Stomach (tissue), 19 donors: ENCODE measurements at places on chromosomes 4 and X. TPM values are rescaled to one million over a fixed set of nuclear protein-coding genes. Genes with fewer than 3 reads are reported as not detected.

- no peaks in the 10 kb centered on the region for H3K36me3 ChIP-seq
- H3K4me1 ChIP-seq = peaks cover 25% of the 10 kb centered on the region
- H3K4me3 ChIP-seq = peak overlapping the region; percentile 79
- no peak for DNase-seq
- H3K27me3 ChIP-seq = no peaks in the 10 kb centered on the region
Measured at GRCh38 chr4:141637565-141637964, 1.2 kb downstream of the IL15 start.

GRCh38 chrX:48823053-48823452 is 3.3 kb upstream of the ERAS start:
- no peak overlapping the region for H3K4me3 ChIP-seq
- H3K27me3 ChIP-seq = peaks cover 12% of the 10 kb centered on the region
- H3K36me3 ChIP-seq = peaks cover 83% of the 10 kb centered on the region
- DNase-seq = no peak
- H3K4me1 ChIP-seq = no peaks in the 10 kb centered on the region

GRCh38 chr4:148170408-148171365 is 271.5 kb downstream of the NR3C2 start:
- no peaks in the 10 kb centered on the region for H3K27me3 ChIP-seq
- H3K4me3 ChIP-seq = no peak overlapping the region
- no peak for DNase-seq
- H3K4me1 ChIP-seq = no peaks in the 10 kb centered on the region

DNA sequence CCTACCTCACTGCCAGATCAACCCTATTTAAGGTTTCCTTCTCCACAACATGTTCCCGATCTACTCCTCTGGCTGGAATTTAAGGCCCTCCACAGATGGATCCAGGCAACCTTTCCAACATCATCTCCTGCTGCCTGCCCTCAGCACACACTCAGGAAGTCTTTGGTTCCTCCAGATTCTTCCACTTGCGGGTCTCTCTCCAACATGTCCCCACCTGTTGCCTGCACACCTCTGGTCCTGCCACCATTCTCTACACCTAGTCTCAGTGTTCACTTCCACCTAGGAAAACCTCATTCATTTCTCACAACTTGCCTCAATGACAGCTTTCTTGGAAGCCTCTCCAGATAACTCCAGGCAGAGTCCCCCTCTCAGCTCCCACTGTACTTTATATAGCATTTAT is 80.1 kb downstream of the RTL5 start:
- no peaks in the 10 kb centered on the region for H3K4me1 ChIP-seq
- DNase-seq = no peak
- no peak overlapping the region for H3K27ac ChIP-seq
- no peak overlapping the region for H3K4me3 ChIP-seq

DNA sequence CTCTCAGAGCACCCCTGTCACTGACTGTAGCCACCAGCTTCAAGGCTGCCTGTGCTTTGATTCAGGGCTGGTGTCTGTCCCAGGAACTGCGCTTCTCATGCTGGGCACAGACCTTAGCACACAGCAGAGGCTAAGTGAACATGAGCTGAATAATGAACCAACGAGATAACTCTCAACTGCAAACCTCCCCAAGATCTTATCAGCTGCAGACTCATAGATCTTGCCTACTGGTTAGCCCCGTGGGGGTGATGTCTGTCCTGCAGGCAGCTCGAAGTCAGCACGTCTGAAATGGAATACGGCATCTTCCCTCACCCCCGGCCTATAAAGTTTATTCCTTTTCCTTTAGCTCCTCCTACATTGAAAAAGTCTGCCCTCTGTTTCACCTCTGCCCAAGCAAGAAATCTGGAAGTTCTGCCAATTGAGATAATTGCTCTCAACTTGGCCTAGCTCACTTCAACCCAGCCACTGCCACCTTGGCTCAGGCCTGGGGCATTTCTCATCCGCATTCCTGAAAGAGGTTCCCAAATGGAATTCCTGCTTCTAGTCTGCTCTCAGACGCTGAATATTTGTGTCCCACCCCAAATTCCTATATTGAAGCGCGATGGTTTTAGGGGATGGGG is 73.7 kb downstream of the GATB start:
- no peak for DNase-seq
- H3K4me3 ChIP-seq = no peak overlapping the region
- peaks cover 51% of the 10 kb centered on the region for H3K4me1 ChIP-seq

- no peak overlapping the region for H3K27ac ChIP-seq
- no peak for DNase-seq
- H3K27me3 ChIP-seq = no peaks in the 10 kb centered on the region
- H3K4me1 ChIP-seq = peaks cover 7% of the 10 kb centered on the region
Measured at GRCh38 chrX:40582811-40583210, 2.0 kb downstream of the ATP6AP2 start.

- peaks cover 17% of the 10 kb centered on the region for H3K36me3 ChIP-seq
- peak; percentile 44 for DNase-seq
- H3K27ac ChIP-seq = peak overlapping the region; percentile 70
- H3K27me3 ChIP-seq = no peaks in the 10 kb centered on the region
- H3K4me3 ChIP-seq = no peak overlapping the region
Measured at GRCh38 chrX:136209016-136209738, 42.0 kb downstream of the MAP7D3 start.

GRCh38 chr4:26826721-26827120 is 33.9 kb upstream of the STIM2 start:
- peak; percentile 69 for DNase-seq
- H3K36me3 ChIP-seq = no peaks in the 10 kb centered on the region
- H3K4me3 ChIP-seq = no peak overlapping the region
- peak overlapping the region; percentile 19 for H3K27ac ChIP-seq

DNA sequence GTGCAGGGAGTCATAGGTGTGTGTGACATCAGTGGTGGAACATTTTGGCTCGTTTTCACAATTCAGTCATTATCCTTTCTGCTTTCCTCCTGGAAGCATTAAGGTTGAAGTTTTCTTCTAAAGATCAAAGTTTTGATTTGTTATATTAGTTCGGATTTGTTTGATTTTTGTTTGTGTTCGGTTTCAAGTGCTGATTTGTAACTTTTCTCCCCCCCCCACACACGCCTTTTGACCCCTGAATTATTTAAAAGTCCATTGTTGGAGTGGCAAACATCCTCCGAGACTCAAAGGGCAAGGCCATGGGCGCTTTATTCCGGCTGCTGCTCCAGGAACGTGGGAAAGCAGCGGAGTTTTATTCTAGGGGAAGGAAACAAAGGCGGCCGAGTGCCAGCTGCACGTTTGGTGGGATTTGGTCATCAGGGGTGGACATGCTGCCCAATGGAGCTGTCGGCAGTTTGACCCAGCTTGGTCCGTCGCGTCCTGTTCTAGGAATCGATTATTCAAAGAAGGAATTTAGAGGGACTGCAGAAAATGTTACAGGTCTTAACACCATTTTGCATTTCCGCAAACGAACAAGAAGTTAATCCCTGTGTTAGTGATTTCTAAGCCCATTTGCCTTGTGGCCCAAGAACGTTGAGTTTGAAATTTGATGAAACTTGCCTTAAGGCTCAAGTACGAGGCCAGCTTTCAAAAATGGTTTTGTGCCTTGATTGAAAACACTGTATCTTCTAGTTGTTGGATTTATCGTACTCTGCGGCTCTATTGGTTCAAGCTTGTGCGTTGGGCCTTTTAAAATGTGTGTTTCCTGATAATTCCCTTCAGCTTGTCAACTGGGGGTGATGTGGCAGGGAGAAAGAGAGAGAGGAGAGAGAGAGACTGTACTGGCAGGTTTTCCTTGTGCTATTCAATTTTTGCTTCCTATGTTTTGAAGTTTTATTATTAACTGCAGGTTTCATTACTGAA is 565 bp upstream of the ZNF41 start:
- peak overlapping the region; percentile 95 for H3K27ac ChIP-seq
- DNase-seq = peak; percentile 76
- H3K36me3 ChIP-seq = no peaks in the 10 kb centered on the region
- no peaks in the 10 kb centered on the region for H3K27me3 ChIP-seq
- H3K4me3 ChIP-seq = peak overlapping the region; percentile 76

DNA sequence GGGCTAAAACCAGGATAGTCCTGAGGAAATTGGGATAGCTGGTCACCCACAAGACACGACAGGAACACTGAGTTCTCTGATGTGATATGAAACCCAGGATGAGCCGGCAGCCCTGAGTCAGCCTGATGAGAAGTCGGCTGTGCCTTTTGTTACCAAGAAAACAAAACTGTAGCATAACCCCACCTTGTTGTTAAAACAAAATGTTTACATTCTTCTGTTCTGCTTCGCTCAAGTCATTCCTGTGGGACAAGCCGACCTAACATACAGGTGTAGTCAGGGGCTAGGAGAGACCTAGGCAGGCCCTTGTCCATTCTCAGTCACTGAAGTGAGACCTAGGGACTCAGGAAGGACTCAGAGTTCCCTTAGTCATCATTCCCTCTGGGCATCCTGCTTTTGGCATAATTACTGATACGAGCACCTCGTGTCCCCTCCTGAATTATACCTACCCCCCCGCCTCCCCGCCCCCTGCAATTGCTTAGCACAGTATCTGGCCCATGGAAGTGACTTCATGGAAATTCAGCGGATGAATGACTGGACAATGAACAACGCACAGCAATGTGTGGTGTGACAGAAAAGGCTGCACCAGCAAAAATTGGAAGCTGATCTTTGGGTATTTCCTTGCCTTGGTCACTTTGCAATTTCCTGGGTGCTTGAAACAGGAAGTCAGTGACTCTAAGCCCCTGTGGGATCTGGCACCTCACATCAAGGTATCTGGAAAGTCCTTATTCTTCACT is 31.9 kb upstream of the TLR2 start:
- H3K27ac ChIP-seq = no peak overlapping the region
- H3K27me3 ChIP-seq = no peaks in the 10 kb centered on the region
- H3K4me1 ChIP-seq = no peaks in the 10 kb centered on the region
- H3K4me3 ChIP-seq = no peak overlapping the region
- no peaks in the 10 kb centered on the region for H3K36me3 ChIP-seq

DNA sequence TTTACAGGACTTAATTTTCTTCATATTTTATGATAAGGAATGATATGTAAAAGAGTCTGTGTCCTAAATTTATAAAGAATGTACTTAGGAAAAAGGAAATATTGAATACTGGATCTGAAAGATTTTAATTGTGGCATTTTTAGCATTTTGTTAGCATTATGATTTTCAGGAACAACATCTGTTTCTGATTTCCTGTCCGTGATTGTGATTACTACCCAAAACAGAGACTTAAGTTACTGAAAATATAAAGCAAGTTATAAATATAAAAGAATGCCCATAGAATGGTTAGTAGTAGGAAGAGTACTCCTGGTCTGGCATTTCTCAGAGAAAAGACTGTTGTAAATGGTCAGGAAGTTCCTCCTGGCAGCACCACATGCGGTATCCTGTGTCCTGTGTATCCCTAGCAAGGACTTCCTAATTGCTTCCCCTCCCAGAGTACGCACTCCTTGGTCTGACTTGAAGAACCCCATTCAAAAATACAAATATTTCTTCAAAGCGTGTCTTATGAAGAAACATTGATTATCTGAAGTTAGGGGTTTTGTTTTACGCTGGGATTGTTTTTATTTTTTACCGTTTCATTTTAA is 88.9 kb downstream of the RS1 start:
- H3K4me3 ChIP-seq = no peak overlapping the region
- peaks cover 12% of the 10 kb centered on the region for H3K36me3 ChIP-seq
- no peak for DNase-seq
- H3K27ac ChIP-seq = no peak overlapping the region
- H3K27me3 ChIP-seq = no peaks in the 10 kb centered on the region

The CXCL3 gene
- 45.1 TPM for total RNA-seq

The ASB9 gene
- total RNA-seq = 9.0 TPM

The KLHL15 gene
- 1.2 TPM for total RNA-seq
